ENCODE measurements at places on chromosomes 5 and 9.

DNA sequence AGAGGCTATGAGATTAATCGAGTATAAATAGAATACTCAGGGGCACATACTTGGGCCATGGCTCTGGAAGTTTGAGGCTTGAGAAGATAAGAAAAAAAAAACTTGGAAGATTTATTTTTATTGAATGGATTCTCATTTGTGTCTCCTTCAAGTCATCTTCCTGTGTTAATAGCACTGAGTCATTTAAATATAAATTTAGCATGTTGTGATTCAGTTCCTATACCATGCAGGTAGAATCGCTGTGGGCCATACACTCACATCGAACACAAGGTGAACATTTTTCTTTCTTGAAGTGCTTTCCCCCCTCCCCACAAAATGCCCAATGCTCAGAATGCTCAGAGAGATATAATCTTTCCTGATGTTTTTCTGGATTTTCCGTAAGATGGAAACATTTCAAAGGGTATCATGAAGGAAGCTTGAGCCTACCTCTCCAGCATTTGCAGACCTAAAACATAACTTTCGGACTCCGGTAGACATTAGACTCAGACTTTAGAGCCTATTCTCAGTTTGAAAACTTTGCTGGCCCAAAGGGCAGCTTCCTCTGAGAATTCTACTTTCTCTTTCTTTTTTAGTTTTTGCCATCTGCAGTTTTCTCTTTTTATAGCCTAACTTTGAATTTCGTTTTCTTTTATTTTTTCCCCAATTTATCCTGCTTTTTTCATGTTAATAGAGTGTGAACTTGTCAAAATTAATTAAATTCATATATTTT lies 737.6 kb upstream of the NUDT12 start:
- DNase-seq, result no peak

- peak; percentile 55 for DNase-seq
Measured at GRCh38 chr9:88803546-88804253, 187.6 kb upstream of the S1PR3 start.

DNA sequence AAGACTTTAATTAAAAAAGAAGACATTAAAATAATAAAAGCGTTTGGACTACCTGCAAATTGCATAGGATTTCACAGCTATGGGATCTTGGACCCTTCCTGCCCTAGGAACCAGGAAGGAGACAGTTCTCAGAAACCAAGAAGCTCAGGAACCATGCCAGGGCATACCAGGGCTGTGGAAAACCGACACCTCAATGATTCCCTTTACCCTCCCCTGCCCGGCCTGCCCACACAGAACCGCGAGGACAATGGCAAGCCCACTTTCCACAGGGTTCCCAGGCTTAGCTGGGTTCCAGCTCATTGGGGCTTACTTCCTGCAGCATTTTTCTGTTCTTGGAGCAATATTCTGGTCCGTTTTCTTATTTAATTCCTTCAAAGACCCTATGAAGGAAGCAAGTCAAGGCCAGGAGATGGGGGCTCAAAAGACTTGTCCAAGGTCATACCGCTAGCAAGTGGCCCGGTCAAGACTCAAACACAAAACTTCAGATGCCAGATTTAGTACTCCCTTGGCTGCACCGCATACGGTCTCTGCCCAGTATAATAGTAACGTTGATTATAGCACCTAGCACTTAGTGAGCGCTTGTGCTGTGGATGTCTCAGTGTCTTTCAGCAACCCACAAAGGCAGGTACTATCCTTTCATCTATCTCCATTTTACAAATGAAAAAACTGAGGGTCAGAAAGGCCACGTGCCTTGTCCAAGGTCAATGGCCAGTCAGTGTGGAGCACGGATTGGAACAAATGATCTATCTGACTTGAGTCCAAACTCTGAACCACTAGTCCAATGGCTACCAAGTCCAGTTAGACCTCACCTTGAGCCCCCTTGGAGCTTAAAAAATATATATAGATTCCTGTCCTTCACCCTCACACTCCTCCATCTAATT lies 6.8 kb downstream of the FAT2 start:
- DNase-seq, result no peak

DNA sequence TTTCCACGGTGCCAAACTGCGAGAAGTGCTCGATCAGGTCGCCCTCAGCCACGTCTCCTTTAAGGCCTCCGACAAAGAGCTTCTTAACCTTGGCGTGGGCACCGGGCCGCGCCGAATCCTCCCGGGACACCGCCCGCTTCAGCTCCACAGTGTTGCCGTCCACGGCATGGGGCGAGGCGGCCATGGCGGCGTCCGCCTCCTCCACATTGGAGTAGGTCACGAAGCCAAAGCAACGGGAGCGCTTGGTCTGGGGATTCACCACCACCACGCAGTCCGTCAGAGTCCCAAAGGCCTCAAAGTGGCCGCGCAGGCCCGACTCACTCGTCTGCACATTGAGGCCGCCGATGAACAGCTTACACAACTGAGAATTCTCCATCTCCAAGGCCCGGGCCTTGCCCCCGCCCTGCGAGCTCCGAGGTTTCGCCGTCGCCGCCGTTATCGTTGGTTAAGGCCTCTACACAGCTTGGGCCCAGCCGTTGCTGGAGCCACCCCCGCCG lies 424 bp downstream of the HNRNPA0 start:
- no peak for DNase-seq

GRCh38 chr5:44336708-44337107 lies 52.5 kb downstream of the FGF10 start:
- no peak for DNase-seq

GRCh38 chr5:11851416-11851815 lies 52.8 kb downstream of the CTNND2 start:
- DNase-seq, result no peak

GRCh38 chr5:9409413-9409960 lies 136.4 kb downstream of the SEMA5A start:
- no peak for DNase-seq

DNA sequence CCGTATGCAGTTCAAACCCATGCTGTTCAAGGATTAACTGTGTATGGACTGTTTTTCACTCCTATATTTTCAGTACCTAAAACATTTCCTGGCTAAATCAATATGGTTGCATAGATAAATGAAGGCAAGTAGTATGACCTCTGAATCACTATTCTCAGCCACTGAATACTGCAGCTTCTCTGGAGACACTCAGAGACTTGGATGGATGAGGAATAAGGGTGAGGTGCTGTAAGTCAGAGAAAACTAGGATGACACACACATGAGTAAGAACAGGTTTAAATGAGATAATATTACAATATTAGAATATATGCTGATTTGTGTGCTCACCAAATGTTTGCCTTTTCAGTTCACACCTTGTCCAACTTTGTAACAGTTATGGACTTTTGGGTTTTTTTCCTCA lies 26.0 kb upstream of the ANXA1 start:
- DNase-seq, result no peak

GRCh38 chr5:153187503-153187902 lies 303.0 kb upstream of the GRIA1 start:
- no peak for DNase-seq

- peak; percentile 94 for DNase-seq
Measured at GRCh38 chr5:39473156-39473775, 48.5 kb upstream of the DAB2 start.

DNA sequence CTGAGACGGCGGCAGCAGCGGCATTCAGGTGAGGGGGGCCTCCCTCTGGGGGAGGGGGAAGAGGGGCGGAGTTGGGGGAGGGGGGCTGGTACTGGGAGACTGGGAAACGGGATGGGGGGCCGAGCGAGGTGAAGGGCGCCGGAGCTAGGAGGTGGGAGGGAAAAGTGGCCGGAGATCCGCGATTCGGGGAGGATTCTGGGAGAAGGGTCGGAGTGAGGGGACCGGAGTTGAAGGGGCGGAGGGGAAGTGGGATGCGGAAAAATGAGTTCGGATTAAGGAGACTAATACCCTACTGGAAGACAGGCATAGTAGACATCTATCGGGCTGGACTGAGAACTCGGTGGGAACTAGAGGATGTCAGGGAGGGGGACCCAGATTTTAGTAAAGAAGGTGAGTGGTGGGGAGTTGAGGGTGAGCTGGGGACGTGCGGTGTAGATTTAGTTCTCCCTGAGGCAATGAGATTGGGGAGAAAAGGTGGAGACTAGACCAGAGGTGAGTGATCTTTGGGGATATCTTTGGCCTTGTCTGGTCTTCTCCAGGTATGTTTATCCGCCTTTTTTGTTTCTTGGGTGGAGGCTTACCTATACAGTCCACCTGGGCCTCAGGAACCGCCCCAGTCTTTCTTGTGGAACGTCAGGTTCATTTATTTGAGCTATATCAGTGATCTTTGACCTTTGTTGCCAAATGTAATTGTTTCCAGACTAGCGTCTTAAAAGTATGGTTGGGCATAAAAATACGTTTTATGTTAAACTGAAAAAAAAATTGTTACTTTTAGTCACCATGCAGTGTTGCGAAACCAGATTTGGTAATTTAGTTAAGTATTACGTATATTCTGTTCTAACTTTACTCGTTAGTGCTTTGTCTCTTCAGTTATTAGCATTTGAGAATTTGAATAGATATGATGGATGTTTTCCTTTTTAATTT lies 632 bp downstream of the UBAP1 start:
- peak; percentile 58 for DNase-seq

GRCh38 chr9:71223953-71224538 lies 102.6 kb upstream of the TRPM3 start:
- DNase-seq, result peak; percentile 27

- DNase-seq, result no peak
Measured at GRCh38 chr5:77339337-77339890, 128.9 kb downstream of the PDE8B start.

- no peak for DNase-seq
Measured at GRCh38 chr9:124452326-124452725, 2.1 kb downstream of the ADGRD2 start.

- DNase-seq, result no peak
Measured at GRCh38 chr9:105193560-105193959, 50.9 kb upstream of the SLC44A1 start.

- no peak for DNase-seq
Measured at GRCh38 chr5:171945476-171945875, 61.0 kb downstream of the FBXW11 start.

- peak; percentile 60 for DNase-seq
Measured at GRCh38 chr9:125739436-125739835, 7.7 kb upstream of the PBX3 start.

GRCh38 chr9:80156756-80157472 lies 585.1 kb downstream of the TLE4 start:
- DNase-seq, result no peak

DNA sequence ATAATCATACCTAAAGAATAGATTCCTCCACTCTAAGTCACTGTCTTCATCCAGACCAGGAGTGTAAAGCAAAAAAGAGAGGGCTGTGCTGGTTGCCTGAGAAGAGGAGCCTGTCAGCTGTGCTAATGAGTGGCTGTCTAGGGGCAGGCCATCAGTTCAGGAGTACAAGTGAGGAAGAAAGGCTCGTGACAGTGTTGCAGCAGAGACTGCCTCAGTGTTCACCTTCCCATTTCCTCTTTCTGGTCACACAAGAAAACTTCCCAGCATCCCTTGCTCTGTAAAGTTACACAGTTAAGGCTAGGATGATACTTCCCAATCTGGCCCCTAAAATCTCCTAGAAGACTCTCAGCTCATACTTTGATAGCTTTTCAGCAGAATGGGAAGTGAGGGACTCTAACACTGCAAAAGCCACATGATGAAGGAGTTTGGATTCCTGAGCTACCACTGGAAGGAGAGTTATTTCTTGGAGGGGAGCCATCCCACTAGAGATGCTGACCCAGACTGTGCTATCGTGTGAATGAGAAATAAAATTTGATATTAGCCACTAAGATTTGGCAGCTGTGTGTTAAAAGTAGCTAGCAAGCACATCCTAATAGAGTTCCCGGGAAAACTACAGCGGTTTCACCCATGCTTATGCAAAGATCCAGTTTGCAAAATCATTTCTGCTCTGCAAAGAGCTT lies 67.1 kb downstream of the ADAMTS12 start:
- DNase-seq, result peak; percentile 95

DNA sequence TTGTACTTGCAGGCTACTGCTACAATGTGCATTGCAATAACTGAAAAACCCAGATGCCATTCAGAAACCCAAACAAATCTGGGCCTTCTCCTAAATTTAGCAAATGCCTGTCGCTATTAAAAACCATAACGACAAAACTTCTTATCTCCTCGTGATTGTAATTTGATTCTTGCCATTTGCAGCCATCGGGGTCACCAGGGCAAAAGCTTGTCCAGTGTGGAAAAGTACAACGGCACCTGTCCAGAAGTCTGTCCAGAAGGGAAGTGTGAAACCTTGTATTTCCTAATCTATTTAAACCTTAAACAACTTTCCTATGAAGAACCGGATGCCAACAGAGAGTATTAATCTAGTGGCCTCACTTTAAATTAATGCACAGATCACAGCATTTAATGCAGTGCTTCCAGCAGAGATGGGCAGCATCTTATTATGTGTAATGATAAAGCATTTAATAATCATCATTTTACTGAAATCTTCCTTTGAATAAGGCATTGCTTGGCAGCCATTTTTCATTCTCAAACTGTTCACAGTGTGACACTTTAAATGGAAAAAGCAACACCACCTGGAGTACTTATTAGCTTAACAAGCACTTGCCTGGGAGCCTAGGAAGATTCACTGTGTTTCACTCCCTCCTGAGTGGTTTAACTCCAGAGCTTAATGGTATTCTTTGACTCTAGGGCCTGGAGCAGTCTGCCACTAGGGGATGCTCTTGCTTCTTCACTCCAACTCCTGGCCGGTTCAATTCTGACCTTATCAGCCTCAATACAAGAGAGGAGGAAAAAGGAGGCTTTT lies 4.9 kb upstream of the C7 start:
- peak; percentile 78 for DNase-seq

- DNase-seq, result no peak
Measured at GRCh38 chr5:35153375-35153932, 76.8 kb downstream of the PRLR start.

DNA sequence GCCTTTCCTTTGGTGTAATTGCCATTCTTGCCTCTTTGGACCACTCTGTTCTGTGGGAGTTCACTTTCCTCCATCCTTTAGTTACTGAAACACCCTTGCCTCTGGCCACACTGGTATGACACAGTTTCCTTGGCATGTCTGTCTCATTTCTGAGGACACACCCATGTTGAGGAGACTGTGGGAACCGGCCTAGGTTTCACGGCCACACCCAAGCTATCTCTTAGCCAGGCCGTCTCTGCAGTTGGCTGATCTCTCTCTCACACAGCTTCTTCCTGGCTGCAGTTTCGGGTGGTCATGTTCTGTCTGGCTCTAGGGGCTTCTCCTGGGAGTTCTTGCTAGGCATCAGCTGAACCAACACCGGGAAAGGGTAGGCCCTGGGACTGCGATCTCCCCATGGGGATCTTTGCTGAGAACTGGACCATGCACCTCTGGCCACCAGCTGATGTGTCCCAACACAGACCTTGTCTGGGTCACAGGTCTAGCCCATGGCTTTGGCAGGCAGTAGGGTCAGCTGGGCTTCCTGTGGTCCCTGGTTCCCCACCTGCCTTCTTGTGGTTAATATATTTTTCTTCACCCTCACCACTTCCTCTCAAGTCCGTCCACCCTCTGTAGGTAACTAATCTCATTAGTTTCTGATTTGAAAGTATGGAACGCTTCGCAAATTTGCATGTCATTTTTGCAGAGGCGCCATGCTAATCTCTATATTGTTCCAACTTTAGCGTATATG lies 24.9 kb downstream of the ARHGEF37 start:
- DNase-seq, result peak; percentile 95

- no peak for DNase-seq
Measured at GRCh38 chr5:79858410-79858723, 132.7 kb downstream of the MTX3 start.

GRCh38 chr9:109087795-109088194 lies 32.0 kb downstream of the TMEM245 start:
- DNase-seq, result no peak
